Fibroblast of the conjunctiva (primary cell): ENCODE measurements at places on chromosomes 7 and 10.

- DNase-seq, result peak; percentile 67
Observed at GRCh38 chr7:28855538-28856217, 102.5 kb downstream of the TRIL start.

- DNase-seq, result no peak
Observed at GRCh38 chr7:47371733-47372368, 210.1 kb downstream of the TNS3 start.

- no peak for DNase-seq
Observed at GRCh38 chr10:14625765-14626525, 148.8 kb downstream of the FAM107B start.

DNA sequence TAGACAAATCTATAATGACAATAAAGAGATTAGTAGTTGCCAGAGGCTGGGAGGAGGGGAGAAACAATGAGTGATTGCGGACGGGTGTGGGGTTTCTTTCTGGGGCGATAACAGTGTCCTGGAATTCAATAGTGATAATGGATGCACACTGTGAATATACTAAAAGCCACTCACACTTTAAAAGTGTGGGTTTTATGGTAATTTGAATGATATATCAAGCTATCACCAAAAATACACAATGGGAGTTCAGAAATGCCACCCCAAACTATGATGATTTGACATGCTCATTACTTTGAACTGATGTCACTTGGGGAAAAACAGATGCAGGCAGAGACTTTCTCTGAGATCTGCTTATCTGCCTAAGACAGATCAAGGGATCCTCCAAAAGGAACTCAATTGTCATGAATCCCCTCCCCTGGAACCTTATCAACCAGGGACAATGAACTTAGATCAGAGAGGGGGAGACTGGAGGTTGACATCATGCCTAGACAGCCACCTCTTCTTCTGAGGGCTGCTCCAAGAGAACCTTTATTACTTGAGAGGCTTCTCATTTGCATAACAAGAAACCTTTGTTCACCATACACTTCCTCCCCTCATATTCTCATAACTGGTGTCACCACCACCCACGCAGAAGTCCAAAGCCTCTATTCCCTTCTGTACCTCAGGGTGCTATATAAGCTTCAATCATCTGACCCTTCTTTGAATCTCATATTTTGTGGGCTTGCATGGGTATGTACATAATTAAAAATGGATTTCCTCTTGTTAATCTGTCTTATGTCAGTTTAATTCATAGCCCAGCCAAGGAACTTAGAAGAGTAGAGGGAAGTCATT lies 14.8 kb upstream of the ZC3HAV1 start:
- no peak for DNase-seq

GRCh38 chr7:135914346-135914745 lies 62.8 kb downstream of the MTPN start:
- no peak for DNase-seq

- DNase-seq, result no peak
Observed at GRCh38 chr7:106022193-106022821, 59.2 kb downstream of the CDHR3 start.

DNA sequence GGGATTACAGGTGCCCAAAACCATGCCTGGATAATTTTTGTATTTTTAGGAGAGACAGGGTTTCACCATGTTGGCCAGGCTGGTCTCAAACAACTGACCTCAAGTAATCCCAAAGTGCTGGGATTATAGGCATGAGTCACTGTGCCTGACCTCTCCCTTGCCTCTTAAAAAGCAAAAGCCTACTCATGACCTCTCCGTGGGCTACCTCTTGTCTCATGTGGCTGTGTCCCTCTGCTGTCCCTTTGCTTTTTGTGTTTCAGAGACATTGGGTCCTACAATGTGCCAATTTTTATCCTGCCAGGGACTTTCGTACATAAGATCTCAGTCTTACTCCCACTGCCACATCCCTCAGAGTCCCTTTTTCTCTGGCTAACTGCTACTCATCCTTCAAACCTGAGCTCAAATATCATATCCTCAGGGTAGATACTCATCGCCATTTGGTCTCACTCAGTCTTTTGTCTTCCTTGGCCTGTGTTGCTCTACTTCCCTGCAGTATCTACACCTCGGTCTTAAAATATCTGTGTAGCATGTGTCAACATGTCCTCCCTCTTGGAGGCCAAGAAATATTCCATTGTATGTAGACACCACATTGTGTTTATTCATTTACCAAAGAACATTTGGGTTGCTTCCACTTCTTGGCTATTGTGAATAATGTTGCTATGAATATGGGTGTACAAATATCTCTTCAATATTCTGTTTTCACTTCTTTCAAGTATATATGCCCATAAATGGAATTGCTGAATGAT lies 465.0 kb upstream of the KLF6 start:
- no peak for DNase-seq

DNA sequence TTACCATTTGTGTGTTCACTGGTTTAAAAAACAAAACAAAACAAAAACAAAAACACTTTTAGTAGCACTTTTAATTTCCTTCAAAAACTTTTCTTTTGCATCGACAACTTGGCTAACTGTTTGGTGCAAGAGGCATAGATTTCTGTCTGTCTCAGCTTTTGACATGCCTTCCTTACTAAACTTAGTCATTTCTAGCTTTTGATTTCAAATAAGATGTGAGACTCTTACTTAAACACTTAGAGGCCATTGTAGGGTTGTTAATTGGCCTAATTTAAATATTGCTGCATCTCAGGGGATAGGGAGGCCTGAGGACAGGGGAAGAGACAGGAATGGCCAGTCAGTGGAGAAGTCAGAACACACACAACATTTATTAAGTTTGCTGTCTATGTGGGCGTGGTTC lies 66.3 kb downstream of the AVL9 start:
- DNase-seq, result no peak
